Mucosa of descending colon (tissue), 3 donors: ENCODE measurements at places on chromosomes 7 and 10. TPM values are rescaled to one million over a fixed set of nuclear protein-coding genes. Genes with fewer than 3 reads are reported as not detected.

ACTR3C gene
- total RNA-seq, result 53.0 TPM

DNA sequence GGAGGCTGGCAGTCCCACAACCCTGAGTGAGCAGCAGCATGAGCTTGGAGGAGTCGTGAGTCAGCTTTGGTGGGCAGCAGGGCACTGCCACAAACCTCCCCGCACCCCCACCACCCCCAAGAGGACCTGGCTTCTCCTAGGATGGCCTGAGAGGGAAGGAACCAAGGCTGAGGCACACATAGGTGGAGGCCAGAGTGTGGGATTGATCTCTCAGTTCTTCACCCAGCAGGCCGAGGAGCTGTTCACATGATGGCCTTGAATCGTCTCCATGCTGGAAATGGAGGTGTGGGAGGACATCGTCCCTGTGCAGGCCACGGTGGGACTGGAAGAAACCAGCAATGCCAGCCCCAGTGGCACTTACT is 17.4 kb upstream of the GDF10 start:
- DNase-seq, result no peak

ERVW-1 gene
- not detected for total RNA-seq

GRCh38 chr10:46518028-46518725 is 38.3 kb downstream of the GPRIN2 start:
- DNase-seq, result no peak

DNA sequence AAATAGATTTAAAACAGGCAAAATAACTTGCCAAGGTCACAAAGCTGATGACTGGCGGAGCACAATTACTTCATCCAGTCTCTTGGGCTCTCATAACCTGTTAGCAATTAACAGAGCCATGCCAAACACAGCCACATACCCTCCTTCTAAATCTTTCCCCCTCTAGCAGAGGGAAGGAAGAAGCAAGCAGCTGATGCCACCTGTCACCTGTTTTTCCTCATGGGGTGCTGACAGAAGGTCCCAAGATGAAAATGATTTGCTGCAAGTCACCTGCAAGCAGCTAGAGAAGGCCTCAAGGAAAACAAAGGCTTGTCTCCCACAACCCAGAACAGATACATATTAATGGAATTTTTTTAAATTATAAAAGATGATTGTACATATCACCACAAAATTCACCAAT is 117.8 kb downstream of the GFRA1 start:
- no peak for DNase-seq

GRCh38 chr7:120961638-120962173 is 11.1 kb downstream of the ING3 start:
- no peak for DNase-seq

GRCh38 chr7:80039251-80039884 is 95.3 kb upstream of the GNAI1 start:
- DNase-seq, result no peak

- DNase-seq, result no peak
These were observed 118.1 kb upstream of the SEM1 start for GRCh38 chr7:96827701-96828100.

PTF1A gene
- total RNA-seq, result not detected

RSU1 gene
- 67.2 TPM for total RNA-seq

DNA sequence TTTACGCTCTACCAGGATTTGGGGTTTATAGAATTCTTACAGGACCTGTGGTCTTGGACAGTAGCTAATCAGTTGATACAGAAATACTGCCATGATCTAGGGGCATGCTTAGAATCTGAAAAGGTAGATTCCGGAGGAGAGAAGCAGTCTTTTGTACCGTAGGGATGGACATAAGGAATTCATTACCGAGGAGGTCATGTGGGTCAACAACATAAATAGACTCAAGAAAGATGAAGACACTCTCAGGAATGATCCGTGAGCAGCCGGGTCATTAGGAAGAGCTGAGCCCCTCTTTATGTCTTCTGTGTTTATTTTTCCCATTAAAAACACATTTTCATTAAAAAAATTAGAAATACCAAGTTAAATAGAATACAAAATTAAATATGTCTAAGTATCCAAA is 160.1 kb upstream of the TNS3 start:
- no peak for DNase-seq
